ENCODE measurements at places on chromosomes 4 and X.

DNA sequence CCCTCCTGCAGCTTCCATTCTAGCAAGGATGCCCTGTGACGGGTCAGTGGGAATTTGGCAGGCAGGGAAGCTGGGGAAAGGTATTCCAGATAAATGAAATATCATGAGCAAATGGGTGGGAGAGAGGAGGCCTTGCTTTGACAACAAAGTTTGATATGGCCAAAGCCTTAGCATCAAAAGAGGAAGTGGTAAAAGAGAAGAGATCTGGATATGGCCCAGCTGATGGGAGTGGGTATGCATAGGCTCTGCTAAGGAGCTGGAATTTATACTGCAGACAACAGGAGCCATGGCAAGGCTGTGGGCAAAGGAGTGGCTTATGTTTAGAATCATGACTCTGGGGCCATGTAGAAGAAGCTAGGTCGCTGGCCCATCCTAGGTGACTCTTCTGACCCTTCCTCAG, 89.2 kb downstream of the PJA1 start:
- DNase-seq: no peak

GRCh38 chr4:123709336-123709735, 312.7 kb downstream of the SPRY1 start:
- DNase-seq: no peak

- DNase-seq: no peak
These were observed 288.4 kb upstream of the NRK start for GRCh38 chrX:105533951-105534350.

- no peak for DNase-seq
These were observed 19.7 kb upstream of the MTM1 start for GRCh38 chrX:150548684-150549083.

GRCh38 chr4:128371001-128371777, 83.6 kb upstream of the PGRMC2 start:
- no peak for DNase-seq

DNA sequence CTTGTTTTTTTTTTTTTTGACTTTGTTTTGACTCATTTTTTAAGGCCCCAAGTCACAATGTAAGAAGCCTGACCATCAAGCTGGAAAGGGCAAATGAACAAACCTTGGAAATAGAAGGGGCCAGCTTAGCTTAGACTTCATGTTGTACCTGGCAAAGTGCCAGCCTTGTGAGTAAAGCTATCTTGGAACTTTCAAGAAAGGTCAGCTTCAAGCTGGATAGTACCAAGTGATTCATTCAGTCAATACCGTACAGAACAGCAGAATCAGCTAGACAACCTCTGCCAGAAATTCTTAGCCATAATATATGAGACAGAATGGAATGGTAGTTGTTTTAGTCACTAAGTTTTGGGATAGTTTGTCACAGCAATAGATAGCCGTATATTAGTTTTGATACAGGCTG, 1492.2 kb upstream of the TENM3 start:
- DNase-seq: no peak

GRCh38 chr4:143320113-143320512, 16.6 kb upstream of the GAB1 start:
- no peak for DNase-seq

DNA sequence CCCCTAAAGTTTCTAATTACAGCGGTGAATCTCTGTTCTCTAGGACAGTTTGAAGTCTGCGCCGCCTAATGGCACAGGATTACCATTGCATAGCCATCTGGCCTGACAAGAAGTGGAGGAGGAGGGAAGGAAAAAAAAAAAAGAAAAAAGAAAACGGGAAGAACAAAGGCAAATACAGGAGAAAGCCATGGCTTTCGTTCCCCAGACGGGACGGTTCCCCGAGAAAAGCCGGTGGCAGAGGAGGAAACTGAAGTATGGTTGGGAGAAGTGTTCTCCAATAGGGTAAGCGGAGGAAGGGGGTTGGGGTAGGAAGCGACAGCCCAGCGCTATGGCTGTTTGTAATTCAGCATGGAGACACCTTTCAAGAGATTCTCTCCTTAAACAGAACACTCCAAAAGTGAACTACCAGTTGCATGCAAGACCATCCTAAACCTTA, 80.8 kb downstream of the HMGN5 start:
- peak; percentile 43 for DNase-seq

DNA sequence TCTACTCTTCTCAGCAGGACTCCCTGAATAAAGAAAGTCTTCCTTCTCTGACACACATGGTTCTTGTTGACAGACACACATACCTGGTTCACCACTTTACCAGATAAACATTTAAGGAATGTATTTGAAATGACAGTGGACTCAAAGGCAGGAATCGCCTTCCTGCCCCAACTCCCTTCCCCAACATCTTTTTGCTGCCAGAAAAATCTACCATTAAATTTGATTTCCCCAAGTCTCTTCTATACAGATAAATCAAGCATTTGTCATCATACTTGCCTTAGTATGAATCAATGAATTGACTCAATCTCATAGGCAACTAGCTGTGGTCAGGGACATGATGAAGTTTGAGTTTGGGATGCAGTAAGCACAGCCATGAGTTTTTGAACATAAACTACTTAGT, 23.3 kb upstream of the ANXA5 start:
- no peak for DNase-seq

DNA sequence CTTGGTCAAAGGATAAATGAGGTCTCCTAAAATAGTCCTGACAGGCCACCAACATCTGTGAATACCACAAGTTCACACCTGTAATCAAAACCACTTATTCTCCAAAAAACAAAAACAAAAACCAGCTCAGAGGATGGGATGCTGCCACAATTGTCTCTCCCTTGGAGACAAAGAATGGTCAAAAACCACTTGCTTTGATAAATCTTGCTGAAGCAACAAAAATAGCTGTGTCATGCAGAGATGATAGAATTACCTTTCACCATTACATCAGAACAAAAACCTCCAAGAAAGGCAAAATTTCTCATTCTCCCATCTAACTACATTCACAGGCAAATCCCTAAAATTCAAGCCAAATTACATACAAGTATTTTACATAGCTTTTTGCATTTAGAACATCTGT, 180.4 kb downstream of the MAML3 start:
- no peak for DNase-seq

DNA sequence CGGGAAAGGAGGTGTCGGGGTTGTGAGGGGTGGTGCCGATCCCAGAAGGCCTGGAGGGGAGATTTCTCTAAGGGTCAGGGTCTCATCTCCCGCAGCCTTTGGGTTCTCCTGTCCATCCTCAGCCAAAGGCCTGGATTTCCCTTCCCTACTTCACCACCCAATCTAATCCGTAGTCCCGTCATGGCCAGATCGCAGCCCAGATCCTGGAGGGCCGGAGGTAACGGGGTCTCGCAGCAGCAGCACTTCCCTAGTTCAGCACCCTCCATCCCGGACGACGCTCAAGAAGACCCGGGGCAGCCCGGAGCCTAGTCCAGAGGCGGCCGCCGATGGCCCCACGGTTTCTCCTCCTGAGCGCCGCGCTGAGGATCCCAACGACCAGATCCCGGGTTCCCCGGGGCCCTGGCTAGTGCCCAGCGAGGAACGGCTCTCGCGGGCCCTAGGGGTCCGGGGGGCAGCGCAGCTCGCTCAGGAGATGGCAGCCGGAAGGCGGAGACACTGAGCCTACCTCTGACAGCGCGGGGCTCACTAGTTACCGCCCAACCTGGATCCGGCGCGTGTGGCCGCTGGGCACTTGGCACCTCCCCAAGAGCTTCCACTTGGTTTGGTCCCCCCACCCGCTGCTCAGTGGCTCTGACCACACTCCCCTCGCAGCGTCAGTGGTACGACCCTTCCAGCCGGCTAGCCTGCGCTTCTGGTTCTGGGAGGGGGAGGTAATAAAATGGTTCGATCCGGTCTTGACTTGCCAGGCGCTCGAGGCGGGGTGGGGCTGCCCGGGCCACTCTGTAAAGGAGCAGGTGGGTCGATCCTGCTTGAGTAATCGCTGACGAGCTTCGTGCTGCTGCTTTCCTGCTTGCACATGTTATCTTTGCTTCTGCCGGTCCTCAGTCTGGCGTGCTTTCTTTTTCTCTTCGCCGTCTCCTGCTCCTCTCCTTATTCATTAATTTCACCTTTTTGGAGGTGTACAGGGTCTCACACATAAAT, 3.6 kb downstream of the MAGIX start:
- DNase-seq: peak; percentile 70

DNA sequence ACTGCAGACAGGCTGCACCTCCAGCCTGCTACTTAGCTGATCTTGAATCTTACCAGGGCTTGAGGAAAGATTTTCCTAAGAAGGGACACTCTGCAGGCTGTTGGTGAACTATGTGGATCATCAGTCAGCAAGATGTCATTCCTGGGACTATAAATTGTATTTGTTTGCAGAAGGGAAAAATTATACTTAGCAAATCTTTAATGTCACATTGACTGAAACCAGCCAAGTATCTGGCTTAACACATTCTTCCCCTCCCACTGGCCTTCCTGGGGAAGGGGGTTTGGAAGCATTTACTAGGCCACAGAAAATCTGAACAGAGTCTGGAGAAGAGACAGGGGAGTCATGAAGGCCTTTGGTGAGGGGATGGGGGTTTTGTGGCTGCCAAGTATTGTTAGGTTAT, 156.7 kb upstream of the EOLA2 start:
- no peak for DNase-seq

GRCh38 chrX:115021121-115021520, 3.7 kb upstream of the IL13RA2 start:
- no peak for DNase-seq

DNA sequence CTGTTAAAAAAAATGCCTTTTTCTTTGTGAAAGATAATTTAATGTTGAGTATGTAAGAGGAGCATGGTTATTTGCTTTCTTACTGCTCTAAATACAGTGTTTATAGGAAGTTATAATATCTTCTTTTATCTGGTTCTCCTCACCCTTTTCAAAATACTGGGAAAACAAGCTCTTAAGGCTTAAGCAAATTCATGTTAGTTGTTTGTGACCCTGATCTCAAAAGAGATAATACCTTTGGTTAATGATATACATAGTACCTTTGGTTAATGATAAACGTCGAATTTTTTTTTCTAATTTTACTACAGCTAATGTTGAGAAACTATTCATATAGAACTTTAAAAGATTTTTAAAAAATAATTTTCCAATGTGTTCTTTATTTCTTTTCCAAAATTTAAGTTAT, 180.1 kb downstream of the RAPGEF2 start:
- DNase-seq: no peak

- DNase-seq: no peak
These were observed 444.7 kb upstream of the RPS6KA3 start for GRCh38 chrX:20711366-20711765.

DNA sequence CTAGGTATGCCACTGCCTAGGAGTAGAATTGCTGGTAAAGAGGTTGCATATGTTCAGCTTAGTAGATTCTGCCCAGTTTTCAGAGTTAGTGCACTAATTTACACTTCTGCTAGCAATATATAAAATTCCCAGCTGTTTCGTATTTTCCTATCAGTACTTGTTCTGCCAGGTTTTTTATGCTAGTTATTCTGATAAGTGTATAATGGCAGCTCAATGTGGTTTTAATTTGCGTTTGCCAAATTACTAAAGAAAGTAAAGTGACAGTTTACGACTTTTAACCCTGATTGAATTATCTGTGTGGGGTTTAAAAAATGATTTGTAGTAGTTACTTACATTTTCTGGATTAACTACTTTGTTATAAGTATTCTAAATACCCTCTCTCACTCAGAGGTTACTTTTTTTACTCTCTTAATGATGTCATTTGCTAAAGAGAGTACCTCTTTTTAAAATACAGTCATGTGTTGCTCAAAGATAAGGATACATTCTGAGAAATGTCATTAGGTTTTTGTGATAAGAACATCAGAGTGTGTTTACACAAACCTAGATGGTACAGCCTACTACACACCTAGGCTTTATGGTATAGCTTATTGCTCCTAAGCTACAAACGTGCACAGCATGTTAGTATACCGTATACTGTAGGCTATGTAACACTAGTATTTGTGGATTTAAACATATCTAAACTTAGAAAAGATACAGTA, 363.2 kb downstream of the IL15 start:
- DNase-seq: no peak

- no peak for DNase-seq
These were observed 12.4 kb downstream of the YTHDC1 start for GRCh38 chr4:68337522-68337921.

- no peak for DNase-seq
These were observed 5.7 kb downstream of the LETM1 start for GRCh38 chr4:1850276-1850675.

DNA sequence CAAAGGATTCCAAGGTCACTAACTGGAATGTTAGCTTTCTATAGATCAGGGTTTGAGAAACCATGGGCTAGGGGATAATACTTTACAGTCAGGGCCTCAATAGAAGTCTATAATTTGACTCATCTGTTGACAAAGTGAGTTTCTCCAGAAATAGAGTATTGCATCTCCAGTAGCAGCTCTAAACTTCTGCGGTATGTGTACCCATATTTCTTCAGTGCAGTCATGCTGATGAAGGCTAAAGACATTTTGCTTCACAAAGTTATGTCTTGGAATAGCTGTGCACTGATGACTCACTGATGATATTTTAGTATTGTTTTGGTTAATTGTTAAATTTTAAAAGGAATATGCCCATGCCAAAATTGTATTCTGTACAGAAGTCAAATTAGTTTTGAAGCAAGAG, 464.9 kb upstream of the AMOT start:
- DNase-seq: no peak

GRCh38 chrX:1658071-1658491, 43.2 kb downstream of the ASMT start:
- peak; percentile 17 for DNase-seq

DNA sequence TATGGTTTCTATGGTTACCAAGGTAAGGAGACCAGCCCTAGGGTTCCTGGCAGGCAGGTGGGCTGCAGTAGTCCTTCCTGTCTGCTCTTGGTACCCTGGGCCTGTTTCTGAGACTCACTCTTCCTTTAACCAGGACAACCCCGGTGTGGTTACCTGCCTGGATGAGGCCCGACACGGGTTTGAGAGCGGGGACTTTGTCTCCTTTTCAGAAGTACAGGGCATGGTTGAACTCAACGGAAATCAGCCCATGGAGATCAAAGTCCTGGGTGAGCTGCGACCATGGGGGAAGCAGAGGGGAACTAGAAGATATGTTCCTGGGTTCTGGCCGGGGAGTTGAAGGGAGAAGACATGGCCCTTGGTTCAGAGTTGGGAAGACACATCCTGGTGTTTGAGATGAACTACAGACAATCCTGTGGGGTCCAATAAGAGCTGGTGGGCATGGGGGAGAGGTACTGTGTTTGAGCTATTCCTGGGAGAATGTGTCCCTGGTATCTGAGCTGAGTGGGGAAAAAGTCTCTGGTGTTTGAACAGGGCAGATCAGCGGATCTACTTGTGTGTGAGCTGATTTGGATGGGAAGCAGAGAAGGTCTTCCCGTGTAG, 7.8 kb downstream of the UBA1 start:
- no peak for DNase-seq

DNA sequence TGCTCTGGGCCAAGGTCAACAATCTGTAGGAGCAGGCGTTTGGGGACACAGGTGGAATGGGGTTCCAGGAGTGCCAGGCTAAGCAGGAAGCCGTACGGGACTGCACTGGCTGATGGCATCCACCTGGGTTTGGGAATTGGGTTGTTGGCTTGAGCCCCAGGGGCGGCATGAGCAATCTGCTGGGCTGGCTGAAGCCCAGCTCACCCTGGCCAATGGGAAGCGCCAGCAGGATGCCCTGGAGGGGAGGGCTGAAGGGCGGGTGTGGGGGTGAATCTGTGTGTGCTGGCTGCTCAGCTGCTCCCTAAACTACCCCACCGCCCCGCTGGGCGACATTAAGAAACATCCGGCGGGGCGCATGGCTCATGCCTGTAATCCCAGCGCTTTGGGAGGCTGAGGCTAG, 8.9 kb upstream of the RGS12 start:
- DNase-seq: no peak

- no peak for DNase-seq
These were observed 44.2 kb downstream of the CCNI start for GRCh38 chr4:77031544-77031943.

GRCh38 chr4:75180790-75181776, 248.2 kb downstream of the PARM1 start:
- DNase-seq: no peak

- peak; percentile 9 for DNase-seq
These were observed 12.7 kb upstream of the SHOX start for GRCh38 chrX:617891-618290.
